ENCODE measurements at places on chromosomes 11 and 22. TPM values are rescaled to one million over a fixed set of nuclear protein-coding genes. Genes with fewer than 3 reads are reported as not detected.

GRCh38 chr11:30434901-30435300, 112.0 kb downstream of the ARL14EP start:
- no peak for DNase-seq

DNA sequence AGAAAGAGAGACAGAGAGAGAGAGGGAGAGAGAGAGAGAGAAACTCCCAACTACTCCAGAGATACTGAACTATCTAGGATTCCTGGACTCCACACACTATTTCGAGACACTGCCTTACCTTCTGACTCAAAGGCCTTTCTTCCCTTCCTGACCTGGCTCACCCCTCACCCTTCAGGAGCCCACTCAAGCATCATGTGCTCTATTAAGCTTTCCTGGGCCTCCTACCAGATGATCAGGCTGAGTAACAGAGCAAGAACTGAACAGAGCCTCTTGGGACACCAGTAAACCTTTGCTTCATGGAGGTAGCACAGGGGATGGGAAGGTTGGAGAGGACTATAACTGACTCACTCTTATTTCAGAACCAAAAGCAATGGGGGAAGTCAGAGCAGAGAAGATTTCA, 31.4 kb downstream of the PLEKHA7 start:
- no peak for DNase-seq

- no peak for DNase-seq
Observed at GRCh38 chr11:126104420-126104819, 41.8 kb upstream of the CDON start.

DNA sequence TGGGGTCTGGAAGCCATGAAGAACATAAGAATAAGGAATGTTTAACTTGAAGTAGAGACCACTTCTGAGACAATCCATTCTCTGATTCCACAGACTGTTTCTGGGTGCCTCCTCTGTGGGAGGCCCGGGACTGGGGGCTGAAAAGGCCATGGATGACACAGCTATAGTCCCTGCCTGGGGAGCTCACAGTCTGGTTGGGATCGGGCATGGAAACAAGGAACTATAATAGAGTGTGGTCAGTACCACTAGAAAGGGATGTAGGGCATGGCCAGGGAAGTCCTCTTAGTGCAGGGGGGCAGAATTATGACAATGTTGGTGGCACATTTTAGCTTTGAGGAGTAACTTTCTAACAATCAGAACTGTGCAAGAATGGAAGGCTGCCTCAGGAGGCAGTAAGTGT, 9.2 kb upstream of the KCNE3 start:
- no peak for DNase-seq

- DNase-seq: no peak
Observed at GRCh38 chr11:11552529-11553087, 69.2 kb downstream of the GALNT18 start.

Gene LIPT2
- total RNA-seq: 4.4 TPM

Gene OTOG
- total RNA-seq: not detected

Gene EXPH5
- 2.1 TPM for total RNA-seq

Data from activated CD8-positive, alpha-beta T cell treated with anti-CD3 and anti-CD28 coated beads, Interleukin-2, amount 10 ng/mL, durations not matched to agents 7 days and 5 days (primary cell).